ENCODE measurements at places on chromosomes 7 and 10.

DNA sequence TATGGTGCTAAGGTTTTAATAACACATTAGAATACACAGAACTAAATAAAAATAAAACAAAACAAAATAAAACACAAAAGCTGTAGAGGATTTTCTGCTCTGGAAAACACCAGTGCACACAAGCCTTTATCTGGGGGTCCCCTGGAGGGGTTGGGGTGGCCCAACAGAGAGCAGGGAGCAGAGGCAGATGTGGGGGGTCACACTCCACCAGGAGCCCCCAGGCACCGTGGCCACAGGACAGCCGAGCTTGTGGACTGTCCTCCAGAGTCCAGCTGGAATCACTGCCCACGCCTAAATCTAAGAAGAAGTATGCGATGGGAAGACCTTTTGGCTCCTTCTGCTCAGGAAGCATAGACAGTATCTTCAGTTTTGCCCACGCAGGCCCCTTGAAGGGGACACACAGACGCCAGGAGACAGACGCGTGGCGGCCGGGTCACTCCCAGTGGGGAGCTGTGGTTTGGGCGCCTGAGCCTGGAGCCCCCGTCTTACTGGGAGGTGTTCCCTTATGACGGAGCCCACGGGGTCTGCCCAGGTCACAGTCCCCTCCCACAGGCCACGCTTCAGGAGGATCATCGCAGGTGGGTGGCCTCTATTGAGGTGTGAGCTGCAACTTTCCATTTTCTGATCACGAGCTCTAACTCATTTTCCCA lies 595.0 kb downstream of the PTPRN2 start:
- no peak for DNase-seq

DNA sequence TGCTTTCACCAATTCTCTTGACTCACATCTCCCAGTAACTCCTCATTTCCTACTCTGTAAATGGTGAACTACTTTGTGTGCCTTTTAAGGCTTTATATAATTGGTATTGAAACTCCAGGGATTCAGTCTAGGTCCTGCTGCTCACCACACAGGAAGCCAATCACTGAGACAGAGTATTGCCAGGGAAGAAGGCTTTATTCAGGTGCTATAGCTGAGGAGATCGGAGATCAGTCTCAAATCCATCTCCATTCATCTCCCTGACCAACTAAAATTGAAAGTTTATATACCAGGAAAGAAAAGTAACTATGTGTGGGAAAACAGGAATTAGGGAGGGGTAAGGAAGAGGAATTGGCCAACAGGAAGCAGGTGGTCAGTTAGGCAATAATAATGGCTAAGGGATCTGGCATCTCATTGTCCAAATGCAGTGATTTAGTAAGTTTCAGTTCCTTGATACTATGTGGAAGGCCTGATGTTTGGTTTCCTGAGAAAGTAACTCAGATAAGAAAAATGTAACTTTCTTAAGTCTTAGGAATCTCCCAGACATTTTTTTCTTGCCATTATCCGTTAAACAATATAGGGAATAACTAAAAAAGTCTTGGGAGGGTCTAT lies 10.2 kb upstream of the SDHAF3 start:
- no peak for DNase-seq

DNA sequence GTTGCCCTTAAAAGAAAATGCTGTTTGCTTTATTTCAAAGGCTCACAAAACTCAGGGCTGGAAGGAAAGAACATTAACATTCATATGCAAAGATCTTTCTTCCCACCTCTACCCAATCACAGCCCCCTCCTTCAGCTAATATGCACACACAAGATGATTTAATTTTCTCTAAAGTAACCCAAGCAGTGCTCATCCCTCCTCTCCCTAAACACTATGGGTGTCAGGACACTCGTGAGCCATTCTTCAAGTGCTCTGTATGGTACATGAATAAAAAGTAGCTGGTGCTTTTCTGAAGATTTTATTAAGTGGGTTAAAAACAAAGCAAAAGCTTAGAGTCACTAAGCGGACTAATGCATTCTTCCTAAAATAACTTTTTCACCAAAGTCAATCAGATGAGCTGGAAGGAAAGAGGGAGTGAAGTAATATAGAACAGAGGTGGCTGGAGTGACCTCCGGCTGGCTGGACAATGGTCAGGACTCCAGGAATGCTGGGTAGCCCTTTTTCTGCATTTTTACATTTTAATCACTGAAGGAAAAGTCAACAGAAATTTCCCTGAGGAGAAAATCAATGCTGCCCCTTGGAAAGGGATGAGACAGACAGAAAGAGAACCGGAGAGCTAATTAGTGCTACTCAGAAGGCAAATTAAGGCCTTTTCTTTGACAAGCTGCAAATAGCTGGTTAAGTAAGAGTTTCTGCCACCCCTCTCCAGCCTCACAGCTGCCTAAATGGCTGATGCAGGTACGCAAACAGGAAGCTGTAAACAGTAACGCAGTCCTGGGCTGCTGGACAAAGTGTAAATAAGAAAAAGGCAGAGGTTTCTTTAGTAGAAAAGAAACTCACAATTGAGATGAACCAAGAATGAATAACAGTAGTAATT lies 6.6 kb downstream of the DGKI start:
- no peak for DNase-seq

DNA sequence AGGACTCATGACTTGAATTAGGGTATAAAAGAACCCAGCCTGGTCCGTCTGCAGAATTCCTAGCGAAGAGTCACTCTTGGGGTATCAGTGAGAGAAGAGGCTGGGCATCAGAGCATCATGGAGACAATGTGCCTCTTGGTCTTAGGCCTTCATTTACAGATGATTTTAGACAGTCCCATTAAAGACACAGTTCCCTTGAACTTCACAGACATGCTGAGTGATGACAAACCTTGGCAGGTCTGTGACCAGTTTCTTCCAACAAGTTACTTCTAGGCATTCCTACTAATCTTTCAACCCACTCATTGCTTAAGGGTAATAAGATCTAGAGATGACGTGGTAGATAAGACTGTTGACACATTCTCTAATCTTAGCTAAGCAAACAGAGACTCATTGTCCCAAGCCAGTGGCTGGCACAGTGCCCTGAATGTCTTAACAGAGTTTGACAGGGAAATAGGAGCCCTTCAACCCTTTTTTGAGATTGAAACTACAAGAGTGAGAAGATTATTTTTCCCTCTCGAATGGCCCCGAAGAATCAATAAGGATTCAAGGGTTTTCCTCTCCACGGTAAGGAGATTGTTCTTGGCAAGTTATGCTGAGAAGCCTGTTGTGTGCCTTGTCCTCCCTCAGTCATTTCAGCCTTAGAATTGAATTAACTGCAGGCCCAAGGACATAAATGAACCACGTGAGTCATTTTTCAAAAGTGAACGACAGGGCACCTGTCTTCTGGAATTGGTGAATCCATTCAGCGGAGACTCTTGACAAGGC lies 281.1 kb downstream of the CCDC3 start:
- peak; percentile 36 for DNase-seq

- no peak for DNase-seq
These were observed 2.4 kb downstream of the GATA3 start for GRCh38 chr10:8056871-8057331.
